ENCODE measurements at places on chromosomes 7 and 10. TPM values are rescaled to one million over a fixed set of nuclear protein-coding genes. Genes with fewer than 3 reads are reported as not detected.

The CUL2 gene
- total RNA-seq: 23.2 TPM

DNA sequence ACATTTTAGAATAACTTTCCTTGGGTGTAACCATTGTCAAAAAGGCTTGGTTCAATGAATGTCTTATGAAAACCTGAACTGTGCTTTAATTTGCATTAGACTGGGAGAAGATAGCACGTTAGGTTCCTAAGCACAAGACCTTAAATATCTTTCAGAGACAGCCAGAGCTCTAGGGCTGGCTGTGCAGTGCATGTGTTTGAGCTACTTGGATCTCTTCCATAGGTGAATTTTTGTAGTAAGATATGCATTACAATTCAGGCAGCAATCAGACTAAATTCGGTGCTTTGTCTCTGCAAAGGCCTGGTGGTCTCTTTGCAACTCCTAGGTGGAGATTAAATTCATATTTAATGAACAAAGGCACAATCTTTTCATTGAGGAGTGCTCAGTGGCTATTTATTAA is 192.0 kb downstream of the ZNF438 start:
- no peak for ATAC-seq

The PNLIP gene
- total RNA-seq: not detected

GRCh38 chr10:62502995-62503613 is 128.9 kb downstream of the ZNF365 start:
- peak; percentile 75 for ATAC-seq

- peak; percentile 78 for ATAC-seq
These were observed 26.7 kb downstream of the CPXM2 start for GRCh38 chr10:123864923-123865322.
